ENCODE measurements at places on chromosomes 7 and 10.

DNA sequence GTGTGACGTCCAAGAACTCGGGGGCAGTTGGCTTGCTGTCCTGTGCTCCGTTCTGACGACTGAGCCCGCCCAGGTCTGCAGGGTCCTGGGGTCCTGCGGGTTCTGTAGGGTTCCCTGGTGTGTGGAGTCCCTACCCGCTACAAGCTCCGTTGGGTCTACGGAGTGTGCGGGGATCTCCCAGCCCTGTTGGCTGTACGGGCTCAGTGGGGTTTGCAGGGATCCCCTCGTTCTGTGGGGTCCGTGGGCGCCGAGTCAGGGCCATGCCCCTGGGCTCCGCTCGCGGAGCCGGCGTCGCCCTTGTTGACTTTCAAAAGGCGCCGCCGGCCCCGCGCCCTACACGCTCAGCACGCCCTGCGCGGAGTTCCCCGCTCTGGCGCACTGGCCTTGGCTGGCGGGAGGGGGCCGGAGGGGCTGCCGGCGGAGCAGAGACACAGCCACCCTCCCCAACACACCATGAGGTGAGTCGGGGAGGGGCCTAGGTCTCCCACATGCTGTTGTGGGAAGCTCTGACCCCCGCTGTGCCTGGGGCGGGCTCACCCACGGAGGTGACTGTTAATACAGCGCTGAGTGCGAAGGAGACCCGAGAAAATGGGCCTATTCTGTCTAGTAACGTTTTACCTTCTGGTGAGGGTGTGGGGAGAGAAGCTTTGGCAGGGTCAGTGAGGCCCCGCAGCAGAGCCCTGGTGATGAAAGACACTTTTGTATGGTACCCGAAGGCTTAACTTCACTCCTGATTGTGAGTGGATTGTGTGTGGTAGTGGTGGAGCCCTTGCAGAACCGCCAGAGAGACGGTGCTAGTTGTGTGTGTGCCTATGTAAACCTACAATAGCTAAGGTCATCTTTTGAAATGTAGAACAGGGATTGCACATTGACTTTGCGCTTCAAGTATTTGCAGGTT lies 8.1 kb downstream of the TASOR2 start:
- no peak for DNase-seq

- no peak for DNase-seq
Measured at GRCh38 chr10:109618748-109619147, 304.6 kb downstream of the XPNPEP1 start.

GRCh38 chr10:87767253-87767652 lies 50.8 kb downstream of the ATAD1 start:
- no peak for DNase-seq

- DNase-seq: no peak
Measured at GRCh38 chr10:133347710-133348517, 741 bp downstream of the PRAP1 start.

- no peak for DNase-seq
Measured at GRCh38 chr10:43942096-43942850, 293.6 kb upstream of the ZNF32 start.

DNA sequence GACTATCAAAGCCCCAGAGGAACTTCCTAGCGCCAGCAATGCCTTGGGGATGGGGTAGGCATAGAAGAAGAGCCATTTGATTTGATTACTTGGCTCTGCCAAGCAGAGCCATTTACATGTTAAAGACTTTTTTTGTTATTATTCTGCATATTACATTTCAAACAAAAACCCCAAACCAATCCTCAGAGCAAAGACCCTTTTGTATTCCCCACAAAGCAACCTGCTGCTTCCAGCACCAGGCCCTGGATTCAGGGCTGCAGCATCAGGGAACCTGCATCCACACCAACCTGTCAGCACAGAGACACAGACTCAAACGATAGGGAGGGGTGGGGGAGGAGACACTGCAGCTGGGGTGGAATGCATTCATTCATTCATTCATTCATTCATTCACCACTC lies 73.2 kb downstream of the GRID1 start:
- DNase-seq: no peak

DNA sequence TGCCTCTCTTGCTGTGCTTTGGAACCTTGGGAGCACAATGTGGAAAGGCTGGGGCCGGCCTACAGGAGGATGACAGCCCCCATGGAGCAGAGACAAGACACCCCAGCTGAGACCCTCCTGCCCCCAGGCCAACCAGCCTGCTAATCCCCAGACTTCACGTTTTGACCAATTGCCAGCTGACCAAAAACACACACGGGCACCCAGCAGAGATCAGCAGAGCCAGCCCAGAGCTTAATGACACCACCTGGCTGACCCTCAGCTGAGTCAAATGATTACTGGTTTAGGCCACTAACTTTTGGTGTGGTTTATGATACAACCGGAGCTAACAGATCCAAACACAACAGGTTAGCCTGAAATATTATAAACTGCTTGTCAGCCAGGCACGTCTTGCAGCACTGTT lies 111.2 kb upstream of the KIF5B start:
- no peak for DNase-seq

- no peak for DNase-seq
Measured at GRCh38 chr7:107922886-107923285, 31.9 kb downstream of the DLD start.
